ENCODE measurements at places on chromosomes 12 and 14.

DNA sequence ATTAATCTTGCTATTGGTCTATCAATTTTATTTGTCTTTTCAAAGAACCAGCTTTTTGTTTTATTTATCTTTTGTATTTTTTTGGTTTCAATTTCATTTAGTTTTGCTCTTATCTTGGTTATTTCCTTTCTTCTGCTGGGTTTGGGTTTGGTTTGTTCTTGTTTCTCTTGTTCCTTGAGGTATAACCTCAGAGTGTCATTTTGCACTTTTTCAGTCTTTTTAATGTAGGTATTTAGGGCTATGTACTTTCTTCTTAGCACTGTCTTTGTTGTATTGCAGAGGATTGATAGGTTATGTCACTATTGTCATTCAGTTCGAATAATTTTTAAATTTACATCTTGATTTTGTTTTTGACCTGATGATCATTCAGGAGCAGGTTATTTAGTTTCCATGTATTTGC is 92.7 kb upstream of the DCD start:
- DNase-seq = no peak

DNA sequence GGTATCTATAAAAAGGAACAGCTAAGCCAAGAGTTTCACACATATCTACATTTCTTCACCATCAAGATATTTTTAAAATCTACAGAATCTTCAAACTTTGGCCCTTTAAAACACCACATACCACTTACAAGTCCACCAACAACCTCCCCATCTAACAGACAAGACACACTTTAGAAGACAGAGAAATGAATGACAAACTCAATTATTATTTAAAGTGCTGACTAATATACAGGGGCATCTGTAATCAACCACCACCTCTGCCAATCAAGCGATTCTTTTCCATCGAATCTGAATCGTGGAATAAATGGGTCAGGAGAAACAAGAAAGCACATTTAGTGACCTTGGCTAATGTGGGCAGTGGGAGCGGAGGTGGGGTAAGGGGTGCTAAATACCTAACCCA is 7.7 kb downstream of the SETD3 start:
- no peak for DNase-seq

DNA sequence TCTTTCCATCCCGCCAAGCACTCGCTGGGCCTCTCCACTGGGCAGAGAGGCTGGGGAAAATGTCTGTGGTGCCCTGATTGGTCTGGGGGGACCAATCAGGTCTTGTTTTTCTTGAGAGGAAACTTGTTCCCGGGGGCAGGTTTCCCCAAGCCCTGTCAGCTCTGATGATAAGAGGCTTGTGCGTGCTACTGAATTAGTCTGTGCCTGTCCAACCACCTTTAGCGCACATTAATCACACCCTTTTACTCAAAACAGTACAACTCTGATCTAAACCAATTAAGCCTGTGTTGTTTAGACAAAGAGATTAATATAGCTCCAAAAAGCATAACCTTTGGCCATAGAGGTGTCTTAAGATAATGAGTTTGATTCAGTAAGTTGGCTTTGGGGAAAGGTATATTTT is 580.4 kb downstream of the VRK1 start:
- DNase-seq = no peak

DNA sequence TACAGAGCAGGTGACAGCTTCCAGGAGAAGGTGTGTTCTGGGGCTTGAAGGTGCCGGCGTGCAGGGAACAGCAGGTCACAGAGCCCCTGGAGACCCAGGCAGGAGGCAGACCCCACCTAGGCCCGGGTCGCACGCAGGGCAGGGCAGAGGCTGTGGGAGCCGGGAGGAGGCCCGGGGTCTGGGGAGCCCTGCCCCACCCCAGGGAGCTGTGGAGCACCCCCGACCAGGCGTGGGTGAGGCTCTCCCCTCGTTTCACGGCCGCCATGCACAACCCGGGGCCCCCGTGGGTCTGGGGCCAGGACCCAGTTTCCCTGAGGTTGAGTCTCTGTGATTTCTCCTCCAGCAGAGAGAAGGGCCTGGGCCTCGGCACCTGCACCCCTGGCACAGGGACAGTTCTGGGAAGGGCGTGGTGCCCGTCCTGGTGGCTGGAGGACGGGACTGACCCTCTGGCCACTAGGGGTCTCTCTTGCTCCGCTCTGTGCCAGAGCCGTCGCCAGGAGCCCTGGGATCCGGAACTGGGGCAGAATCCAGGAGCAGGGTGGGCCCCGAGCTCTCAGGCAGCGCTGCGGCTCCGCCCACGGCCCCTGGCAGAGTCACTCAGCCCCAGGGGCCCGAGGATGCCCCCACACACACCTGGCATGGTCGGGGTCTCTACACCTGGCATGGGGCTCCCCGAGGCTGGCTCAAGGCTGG is 75.2 kb upstream of the FBRSL1 start:
- DNase-seq = peak; percentile 46

DNA sequence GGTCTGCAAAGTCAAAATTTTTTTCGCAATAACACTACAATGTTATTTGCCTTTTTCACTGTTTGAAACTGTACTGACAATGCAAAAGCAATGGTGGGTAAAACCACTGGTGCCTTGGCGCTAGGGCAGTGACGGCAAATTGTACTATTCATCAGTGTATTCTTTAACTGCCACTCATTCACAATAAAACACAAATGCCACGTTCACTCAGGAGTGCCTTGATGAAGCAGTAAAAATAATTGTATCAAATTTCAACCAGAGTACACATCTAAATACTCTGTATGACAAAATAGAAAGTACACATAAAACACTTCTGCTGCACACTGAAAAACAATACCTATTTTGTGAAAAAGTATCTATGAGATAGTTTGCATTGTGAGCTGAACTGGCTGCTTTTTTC is 17.8 kb downstream of the DCAF5 start:
- no peak for DNase-seq

DNA sequence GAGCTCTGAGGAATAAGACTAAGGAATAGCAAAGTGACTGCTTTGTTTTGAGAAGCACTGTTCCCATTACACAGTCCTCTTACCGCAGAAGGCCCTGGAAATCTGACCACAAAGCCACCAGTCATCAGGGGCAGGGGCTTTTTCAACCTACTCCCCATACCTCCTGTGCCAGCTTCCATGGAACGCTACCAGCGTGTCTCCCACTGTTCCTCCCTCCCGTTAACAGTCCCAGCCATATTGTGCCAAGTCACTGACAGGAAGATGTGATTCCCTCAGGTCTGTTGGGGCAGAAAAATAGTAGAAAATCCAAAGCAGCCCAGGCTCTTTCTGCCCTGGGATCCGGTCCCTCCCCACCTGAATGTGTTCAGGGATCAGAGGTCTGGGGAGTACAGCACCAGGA is 46.6 kb upstream of the VPS33A start:
- DNase-seq = no peak

DNA sequence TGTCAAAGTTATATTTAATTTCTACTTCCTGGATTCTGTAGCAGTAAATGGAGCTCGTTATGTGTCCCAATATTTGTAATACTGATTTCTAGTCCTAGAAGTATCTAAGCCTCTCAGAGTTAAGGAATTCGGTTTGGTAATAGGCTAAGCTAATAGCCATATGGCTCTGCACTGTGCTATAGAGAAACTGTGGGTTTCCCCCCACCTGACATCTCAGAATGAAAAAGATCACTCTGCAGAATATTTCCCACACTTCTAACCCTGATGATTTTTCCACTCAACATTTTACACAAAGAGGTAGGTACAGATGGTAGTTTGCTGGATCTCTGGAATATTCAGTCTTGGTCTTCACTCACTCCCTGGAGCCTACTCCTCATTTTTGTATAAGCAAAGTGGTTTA is 71.2 kb downstream of the BORCS5 start:
- DNase-seq = no peak

DNA sequence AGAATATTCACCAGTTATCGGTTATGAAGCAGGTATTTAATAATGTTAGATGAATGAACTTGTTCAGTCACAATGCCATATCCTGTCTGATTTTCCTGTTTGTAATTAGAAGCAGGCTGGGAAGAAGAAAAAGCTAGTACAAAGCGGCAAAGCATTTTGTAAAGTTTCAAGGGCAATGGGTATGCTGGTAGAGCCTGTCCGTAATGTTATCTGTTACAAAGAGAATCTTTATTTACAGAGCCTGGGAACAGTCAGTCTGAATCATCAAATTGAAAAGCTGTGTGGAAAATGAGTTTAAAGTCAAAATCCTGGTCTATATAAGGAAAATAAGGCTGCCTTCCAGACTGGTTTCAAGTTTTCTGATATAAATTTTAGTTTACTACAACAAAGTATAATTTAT is 40.5 kb downstream of the PARP11 start:
- DNase-seq = no peak

DNA sequence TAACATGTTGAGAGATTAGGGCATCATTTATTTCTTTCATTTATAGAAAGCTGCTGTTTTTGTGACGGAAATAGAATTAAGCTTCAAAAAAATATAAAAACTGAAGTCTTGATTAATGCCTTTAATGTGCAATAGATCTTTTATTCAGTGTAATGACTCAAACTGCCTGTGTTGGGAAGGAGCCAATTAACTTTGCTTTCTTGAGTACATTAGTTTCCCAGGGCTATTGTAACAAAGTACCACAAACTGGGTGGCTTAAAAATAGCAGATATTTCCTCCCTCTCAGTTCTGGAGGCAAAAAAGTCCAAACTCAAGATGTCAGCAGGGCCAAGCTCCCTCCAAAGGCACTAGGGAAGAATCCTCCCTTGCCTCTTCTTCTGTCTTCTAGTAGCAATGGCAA is 36.6 kb downstream of the EID3 start:
- no peak for DNase-seq

DNA sequence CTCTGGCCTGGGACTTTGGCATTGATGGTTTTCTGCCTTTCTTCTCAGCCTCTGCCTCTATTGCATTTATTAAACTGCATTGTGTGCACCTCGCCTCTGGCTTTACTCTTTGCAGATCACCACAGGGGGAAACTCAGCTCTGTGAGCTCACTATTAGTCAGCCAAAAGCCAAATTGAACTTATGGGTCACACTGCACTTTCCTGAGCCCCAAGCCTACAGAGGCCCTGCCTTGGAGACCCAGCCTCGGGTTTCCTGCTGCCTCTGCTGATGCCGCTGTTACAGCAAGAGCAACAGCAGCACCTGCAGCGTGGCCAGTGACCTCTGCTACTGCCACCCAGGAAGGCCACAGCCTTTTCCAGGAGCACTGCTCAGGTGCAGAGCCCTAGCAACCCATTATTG is 122.5 kb downstream of the DAD1 start:
- no peak for DNase-seq

- DNase-seq = no peak
These were observed 31.6 kb upstream of the SERPINA6 start for GRCh38 chr14:94354638-94355185.

DNA sequence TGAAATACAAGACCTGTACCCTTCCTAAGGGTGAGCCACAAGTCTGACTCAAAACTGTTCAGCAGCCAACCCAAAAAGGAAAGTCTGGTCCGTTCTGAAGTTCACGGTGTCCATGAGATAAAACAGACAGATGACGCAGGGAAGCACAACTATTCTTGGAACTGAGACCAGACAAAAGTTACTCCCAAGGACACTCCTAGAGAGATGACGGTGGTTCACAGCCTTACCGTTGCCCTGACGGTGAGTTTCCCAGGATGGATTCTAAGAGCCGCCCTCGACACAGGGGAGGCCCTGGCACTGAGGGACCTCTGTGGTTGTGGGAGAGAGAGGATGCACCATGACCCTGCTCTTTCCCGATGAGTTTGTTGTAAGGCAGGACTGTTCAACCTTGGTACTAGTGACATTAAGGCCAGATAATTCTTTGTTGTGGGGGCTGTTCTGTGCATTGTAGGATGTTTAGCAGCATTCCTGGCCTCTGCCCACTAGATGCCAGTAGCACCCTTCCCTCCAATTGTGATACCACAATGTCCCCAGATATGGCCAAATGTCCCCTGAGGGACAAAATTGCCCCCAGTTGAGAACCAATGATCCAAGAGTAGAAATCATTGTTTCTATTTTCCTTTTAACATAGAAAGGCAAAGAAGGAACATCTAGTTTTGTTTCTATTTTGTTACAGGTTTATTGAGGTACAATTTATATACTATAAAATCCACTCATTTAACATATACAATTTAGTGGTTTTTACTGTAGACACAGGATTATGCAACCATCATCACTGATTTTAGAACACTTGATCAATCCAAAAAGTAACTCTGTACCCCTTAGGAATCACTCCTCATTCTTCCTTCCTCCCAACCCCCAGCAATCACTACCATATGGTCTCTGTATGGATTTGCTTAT is 23.0 kb downstream of the OR10P1 start:
- no peak for DNase-seq

DNA sequence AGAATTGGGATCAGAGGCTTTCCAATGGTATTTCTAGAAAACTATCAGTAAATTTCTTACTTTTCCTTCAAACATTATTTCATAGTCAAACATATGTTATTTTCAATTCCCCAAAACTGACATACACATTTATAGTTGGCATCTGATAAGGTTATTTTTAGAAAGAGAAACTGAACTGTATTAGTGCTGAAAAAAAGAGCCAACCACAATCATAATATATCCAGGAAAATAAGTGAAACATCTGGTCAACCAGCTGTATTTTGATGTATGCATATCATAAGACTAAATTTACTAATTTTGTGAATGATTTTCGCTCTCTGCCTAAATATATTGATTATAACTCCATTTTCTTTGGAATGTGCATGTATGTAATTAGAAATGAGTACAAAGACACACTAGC is 554.2 kb downstream of the FLRT2 start:
- no peak for DNase-seq

- no peak for DNase-seq
These were observed 1595.1 kb upstream of the SEL1L start for GRCh38 chr14:83128783-83129182.

DNA sequence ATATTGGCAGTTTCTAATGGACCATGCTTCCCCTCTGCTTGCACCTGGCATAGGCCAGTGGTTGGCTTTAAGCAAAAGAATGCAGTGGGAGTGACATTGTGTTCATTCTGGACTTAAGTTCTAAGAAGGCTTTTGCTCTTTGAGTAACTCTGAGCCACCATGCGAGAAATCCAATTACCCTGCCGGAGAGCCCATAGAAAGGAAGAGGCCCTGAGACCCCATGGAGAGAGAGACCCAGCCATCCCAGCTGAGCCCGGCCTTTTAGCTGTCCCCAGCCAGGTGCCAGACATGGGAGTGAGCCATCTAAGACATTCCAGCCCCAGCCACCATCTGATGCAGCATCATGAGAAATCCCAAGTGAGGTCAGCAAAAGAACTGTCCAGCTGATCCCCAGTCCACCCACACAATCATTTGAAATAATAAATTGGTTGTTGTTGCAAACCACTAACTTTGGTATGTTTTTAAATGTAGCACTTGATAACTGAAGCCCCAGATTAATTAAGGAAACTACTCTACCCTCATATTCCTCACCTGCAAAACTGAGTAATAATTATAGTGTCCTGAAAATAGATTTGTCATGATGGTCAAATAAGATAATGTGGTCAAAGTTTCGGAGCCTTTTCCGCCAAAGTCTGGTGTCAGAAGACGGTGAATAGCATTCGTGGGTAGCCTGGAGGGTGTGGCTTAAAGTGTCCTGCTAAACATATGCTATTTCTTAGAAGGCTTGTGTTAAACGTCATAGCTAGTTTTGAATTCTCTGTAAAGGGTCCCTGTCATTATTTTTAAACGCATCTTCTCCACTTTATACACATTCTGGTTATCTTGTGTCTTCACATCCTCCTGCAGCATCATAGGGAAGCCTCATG is 166.6 kb upstream of the PELI2 start:
- DNase-seq = no peak

Measured in NCI-H187 treated with DMSO at 0.1 percent for 48 hours (cell line).